ENCODE measurements at places on chromosomes 5 and 9.

DNA sequence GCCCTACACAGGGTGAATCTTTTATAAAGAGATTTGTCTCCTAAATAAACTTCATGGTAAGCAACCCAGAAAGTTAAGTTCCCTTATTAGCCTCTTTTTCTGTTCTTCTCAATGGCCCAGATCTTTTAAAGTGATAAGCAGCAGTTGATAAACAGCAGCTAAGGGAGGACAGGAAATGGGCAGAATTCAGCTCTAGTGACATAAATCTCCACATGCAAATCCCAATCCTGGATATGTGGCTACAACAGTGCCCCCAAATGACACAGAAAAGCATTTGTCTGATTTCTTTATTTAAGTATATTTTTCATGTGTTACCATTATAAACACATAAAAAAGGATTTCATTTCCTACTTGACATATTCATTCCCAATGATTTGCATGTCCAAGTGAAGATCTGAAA, 199.0 kb downstream of the DTWD2 start:
- DNase-seq = no peak

DNA sequence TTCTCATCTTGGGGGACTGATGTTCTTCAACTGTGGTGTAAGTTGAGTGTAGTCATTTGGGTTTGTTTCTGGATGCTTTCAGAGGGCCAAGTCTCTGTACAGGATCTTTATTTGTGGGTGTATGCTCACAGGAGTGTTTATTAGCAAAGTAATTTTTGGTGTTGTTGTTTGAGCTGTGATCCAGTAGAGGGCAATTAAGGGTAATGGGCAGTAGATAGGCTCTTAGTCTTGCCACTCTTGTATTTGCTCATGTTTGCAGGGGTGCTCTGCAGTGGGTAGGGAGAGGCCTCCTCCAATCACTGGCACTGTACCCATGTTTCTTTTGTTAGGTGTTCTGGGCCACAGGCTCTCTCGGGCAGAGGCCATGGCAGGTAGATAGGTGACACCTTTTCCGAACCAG, 45.9 kb upstream of the ITGA2 start:
- no peak for DNase-seq

DNA sequence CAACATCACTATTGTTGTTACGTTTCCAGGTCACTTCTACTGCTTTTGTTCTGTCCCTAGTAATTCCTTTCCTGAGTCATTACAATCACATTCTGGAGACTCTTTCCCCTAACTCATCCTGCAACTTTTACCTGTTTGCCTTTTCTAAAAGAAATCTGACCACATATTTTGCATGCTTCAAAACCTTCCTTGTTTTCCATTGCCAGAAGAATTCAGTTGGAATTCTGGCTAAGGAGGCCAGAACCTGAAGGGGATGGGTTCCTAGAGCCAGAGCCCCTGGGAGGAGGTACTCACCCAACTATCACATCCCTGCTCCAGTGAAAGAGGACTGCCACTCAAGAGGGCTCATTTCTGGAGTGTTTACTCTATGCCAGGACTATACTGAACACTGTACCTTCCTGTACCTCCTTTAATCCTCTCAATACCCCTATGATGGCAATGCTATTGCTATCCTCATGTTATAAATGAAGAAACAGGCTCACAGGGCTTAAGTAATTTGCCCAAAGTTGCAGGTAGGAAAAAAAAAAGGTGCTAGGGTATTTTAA, 42.8 kb upstream of the MAST4 start:
- DNase-seq = no peak

- no peak for DNase-seq
These were observed 348.7 kb downstream of the SLIT3 start for GRCh38 chr5:168952196-168952595.

- DNase-seq = no peak
These were observed 1.2 kb upstream of the MSANTD3 start for GRCh38 chr9:100425758-100426157.

GRCh38 chr5:96610747-96611146, 51.4 kb upstream of the CAST start:
- no peak for DNase-seq

DNA sequence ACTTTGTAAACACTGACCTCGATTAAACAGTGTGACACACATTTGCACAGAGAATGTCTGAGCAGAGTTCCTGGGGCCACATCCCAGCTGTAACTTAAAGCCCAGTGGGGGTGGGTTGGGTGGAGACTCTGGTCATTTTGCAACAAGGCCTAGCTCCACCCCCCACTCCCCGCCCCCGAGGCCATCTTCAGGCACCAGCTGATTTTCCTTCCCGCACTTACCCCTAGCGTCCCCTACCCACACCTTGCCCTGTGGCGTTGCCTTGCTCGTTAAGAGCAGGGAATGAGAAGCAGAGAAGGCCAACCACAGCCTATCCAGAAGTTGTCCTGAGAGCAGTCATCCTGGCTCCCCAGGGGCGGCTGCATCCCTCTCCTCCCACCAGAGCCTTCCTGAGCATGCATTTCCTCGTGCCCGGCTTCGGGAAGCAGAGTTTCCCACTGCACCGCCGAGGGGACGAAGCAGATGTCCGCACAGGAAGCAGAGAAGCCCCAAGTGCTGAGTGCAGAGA, 101.7 kb upstream of the SARDH start:
- no peak for DNase-seq

- no peak for DNase-seq
These were observed at the start of gene ADAMTS13 for GRCh38 chr9:133421615-133422542. Gene ADAMTS13 (plus strand): TSS chr9:133422367. CDS start chr9:133422444, 77 bp downstream.

GRCh38 chr5:126366199-126366560, 57.0 kb upstream of the GRAMD2B start:
- no peak for DNase-seq

- DNase-seq = no peak
These were observed 98.4 kb downstream of the MAPKAP1 start for GRCh38 chr9:125608489-125609224.

DNA sequence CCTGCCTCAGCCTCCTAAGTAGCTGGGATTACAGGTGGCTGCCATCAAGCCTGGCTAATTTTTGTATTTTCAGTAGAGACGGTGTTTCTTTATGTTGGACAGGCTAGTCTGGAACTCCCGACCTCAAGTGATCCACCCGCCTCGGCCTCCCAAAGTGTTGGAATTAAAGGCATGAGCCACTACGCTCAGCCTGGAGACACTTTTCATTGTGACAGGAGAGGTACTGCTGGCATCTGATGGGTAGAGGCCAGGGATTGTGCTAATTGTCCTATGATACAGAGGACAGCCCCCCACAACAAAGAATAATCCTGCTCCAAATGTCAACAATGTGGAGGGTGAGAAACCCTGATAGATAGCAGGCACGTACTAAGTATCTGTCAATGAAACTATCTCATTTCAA, 91.3 kb upstream of the SLC25A48 start:
- DNase-seq = no peak

- DNase-seq = peak; percentile 28
These were observed 12.4 kb downstream of the ACSL6 start for GRCh38 chr5:131999041-131999440.

DNA sequence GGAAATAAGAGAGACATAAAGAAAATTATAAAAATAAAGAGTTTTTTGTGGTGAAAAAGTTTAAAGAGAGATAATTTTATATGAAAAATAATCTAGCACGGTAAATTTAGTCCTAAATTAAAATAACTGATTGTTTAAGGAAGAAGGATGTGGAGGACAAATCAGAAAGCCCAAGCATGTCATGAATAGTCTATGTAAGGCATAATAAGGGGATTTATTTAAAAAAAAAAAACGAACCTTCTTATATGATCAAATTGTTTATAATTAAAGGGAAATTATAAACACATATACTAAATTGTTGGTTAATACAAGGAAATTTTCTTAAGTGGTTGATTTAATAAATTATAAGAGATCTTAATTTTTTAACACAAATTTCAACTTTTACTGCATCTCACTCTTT, 551.8 kb upstream of the TYRP1 start:
- no peak for DNase-seq

- DNase-seq = no peak
These were observed 6.0 kb downstream of the PCDHGC5 start for GRCh38 chr5:141494761-141495452.

GRCh38 chr5:157740229-157740610, 3.3 kb upstream of the LSM11 start:
- DNase-seq = peak; percentile 42

DNA sequence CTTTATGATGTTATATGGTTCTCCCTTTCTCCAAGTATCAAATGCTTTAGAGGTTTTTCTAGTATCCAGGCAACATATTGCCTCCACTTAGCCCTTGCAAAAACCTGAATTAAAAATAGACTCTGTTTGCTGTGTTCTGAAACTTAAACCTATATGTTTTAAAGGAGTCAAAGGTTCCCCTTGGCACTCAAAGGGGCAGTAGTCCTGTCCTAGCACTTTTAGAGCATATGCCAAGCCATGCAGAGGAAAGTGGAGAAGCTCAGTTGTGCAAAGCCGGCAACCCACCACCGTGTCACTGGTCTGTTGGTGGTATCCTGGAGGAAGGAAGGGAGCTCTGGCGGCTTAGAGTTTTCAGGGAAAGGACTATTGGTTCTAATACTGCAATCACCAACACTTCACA, 154.3 kb downstream of the PIP5K1B start:
- no peak for DNase-seq

- no peak for DNase-seq
These were observed 374.9 kb upstream of the TNC start for GRCh38 chr9:115492869-115493268.

GRCh38 chr9:35650341-35651158, at the start of gene SIT1:
Gene SIT1 (minus strand): TSS chr9:35650931. CDS start chr9:35650853, 78 bp downstream.
- DNase-seq = no peak

DNA sequence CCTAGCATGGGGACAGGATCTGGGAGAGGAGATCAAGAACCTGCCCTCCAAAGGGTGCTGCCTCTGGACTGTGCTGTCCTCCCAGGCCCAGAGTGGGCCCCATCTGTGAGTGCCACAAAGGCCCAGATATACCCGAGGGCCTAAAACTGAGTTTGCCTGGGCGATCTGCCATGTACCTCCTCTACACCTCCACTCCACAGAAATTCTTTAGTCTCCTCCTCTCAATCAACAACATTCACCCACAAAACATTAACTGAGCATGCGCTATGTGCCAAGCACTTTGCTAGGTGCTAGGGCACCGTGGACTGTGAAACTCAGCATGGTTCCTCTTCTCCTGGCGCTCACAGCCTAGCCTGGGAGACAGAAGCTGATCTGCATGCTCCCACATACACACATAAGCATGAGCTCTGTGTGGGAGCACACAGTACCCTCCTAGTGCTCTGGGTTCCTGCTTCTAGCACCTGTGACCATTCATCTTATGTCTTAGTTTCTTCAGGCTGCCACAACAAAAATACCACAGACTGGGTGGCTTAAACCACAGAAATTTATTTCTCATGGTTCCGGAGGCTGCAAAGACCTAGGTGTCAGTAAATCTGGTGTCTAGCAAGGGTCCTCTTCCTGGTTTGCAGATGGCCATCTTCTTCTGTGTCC, 82.0 kb upstream of the FSTL4 start:
- DNase-seq = no peak

- DNase-seq = no peak
These were observed 47.3 kb downstream of the TRIO start for GRCh38 chr5:14190194-14191164.

DNA sequence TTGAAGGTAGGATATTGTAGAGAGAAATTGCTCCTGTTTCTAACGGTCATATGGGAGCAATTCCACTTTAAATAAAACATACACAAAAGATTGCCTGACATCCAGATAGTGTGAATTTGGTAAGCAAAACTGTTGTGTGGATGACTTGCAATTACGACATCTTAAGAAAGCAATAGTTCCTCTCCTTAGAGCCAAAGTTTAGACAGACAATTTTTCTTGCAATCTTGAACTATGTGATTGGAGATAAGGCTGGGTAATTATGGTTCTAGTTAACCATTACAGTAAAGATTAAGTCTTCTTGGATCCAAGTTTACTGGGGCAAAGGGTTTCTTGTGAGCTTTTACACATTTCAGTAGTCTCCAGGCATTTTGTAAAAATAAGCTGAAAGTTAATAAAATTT, 1080.6 kb upstream of the CDH6 start:
- no peak for DNase-seq

- no peak for DNase-seq
These were observed 4.1 kb upstream of the CCNG1 start for GRCh38 chr5:163433271-163433670.

- DNase-seq = no peak
These were observed 126.7 kb downstream of the PRKACG start for GRCh38 chr9:68887232-68887631.

DNA sequence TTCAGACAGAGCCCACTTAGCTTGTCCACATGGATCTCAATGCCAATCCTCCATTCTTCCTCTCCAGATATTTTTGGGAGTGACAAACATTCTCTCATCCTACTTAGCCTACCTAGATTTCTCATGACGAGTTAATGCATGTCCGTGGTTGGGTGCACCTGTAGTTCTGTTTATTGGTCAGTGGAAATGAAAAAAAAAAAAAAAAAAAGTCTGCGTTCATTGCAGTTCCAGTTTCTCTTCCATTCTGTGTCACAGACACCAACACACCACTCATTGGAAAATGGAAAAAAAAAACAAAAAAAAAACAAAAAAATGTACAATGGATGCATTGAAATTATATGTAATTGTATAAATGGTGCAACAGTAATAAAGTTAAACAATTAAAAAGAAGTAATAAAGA, 59.0 kb downstream of the BASP1 start:
- DNase-seq = no peak

GRCh38 chr9:127783111-127784008, 2.5 kb upstream of the CDK9 start:
- DNase-seq = peak; percentile 43

DNA sequence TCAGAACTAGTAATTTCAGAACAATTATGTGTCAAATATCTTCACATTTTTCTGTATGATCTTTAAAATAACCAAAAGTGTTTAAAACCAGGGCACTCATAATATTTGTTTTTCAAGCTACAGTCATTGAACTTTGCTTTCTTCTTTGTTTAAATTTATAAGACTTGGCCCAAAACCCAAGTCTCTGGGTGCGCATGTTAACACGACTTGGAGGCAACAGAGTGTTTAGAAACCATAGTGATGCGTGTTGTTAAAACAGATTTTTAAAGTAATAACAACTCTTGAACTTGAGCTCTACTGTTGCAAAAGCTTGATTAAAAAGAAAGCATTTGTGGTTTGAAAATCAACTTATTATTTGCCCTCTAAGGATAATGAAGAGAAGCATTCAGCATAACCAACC, 26.0 kb upstream of the GRIN3A start:
- DNase-seq = no peak

DNA sequence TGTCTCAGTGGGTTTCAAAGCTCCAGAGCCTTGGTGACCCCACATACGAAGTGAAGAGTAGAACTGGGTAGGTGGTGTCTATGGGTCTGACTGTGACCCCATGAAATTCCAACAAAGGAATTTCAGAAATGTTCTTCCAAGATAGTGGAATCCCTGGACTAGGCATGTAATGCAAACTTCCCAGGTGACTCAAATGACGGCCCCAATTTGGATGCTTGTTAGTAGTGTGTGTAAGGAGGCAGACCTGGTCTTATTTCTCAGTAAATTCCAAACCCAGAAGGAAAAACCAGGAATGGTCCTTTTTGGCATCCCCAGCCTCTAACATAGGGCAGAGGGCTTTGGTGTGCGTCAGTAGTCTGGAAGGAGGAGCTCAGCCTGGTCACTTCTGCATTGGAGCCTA, 43.6 kb upstream of the ABCA1 start:
- no peak for DNase-seq
